ENCODE measurements at places on chromosomes 6 and 20.

GRCh38 chr20:51631011-51631950 is 88.8 kb upstream of the NFATC2 start:
- DNase-seq, result no peak

- DNase-seq, result peak; percentile 94
Measured at GRCh38 chr20:31675828-31676608, 38.3 kb downstream of the COX4I2 start.

DNA sequence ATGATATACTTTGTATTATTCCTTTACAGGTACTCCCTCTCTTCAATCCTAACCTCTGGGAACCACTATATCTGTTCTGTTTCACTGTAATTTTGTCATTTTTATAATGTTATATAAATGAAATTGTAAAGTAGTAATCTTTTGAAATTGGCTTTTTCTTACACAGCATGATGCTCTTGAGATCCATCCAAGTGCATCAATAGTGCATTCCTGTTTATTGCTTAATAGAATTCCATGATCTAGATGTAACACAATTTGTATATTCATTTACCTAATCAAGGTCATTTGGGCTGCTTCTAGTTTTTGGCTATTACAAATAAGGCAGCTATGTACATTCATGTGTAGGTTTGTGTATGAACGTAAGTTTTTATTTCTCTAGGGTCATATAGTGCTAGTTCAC is 174.6 kb downstream of the KHDC1L start:
- no peak for DNase-seq

DNA sequence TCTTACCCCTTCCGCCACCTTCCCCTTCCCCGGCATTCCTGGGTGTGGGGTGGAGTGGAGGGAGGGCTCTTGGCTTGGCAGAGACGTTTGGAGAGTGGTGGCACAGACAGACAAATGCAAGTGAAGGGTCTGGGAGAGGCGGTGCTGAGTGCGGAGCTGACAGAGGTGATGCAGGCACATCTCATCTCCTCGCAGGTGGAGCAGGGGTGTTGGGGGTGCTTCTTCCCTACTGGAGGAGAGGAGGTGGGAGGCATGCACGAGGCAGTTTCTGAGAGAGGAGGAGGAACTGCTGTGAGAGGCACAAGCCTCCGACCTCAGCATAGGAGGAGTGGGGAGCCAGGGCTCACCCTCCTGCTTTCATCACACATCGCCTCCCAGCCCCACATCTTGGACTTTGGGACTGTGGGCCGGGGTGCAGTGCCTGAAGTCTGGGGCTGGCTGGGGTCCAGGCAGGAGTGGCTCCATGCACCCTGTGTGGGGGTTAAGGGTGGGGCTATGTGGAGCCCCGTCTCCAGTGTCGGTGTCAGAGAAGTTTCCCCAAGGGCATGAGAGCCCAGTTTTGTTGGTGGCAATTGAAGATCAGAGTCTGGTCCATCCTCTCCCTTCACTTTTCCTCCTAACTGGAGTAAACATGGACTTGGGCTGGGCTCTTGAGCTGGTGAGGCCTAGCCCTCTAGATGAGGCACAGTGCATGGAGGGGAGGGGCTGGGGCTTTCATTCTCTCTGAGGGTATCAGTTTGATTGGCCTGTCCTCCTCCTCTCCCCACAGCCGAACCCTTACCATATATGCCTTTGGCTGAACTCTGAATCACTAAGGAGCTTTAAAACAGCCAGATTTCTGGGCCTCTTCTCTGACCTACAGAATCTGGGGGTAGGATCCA is 20.2 kb upstream of the SLC22A7 start:
- DNase-seq, result no peak

DNA sequence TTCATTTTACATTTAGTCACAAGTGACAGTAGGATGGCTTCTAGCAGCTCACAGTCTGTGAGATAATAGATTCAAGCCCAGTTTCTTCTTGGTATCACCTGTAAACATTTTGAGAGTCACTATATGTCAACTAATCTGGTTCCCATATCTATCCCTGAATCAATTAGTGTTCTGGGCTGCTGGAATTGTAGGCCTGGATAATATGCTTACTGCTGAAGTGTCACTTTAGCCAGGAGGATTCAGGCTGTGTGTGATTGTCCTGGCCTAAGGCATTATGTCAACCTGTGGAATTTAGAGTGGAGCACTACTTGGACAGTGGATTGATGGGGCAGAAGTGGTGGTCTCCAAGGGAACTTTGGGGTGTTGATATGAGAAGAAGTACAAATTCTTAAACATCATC is 1071.8 kb upstream of the CITED2 start:
- DNase-seq, result no peak

- DNase-seq, result no peak
Measured at GRCh38 chr20:57995381-57995977, 233.0 kb downstream of the ANKRD60 start.

DNA sequence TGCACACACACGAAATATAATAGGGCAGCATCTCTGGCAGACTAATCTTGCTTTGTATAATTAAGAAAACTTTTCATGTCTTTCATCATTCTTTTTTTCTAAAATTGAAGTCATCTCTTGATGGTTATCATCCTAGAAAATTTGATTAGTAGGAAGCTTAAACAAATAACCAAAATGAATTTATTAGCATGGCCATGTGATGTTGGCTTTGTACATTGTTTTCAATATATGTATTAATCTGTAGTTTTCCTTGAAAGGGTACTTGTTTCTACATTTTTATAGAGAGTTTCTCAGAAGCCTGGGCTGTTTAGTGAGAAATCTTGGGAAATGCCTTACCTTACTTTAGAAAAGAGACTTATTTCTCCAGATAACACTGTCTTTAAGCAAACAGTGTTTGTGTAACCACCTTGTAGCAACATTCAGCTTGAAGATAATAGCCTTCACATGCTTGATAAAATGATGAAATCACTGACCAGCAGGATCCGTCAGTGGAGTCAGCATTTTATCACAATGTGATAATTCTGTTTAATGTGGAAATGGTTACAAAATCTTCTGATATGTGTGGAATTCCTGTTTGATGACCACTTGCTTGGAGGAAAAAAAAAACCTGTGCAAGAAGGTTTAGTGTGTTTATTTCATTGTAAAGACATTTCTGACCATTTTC is 147.8 kb downstream of the MACROD2 start:
- DNase-seq, result no peak

DNA sequence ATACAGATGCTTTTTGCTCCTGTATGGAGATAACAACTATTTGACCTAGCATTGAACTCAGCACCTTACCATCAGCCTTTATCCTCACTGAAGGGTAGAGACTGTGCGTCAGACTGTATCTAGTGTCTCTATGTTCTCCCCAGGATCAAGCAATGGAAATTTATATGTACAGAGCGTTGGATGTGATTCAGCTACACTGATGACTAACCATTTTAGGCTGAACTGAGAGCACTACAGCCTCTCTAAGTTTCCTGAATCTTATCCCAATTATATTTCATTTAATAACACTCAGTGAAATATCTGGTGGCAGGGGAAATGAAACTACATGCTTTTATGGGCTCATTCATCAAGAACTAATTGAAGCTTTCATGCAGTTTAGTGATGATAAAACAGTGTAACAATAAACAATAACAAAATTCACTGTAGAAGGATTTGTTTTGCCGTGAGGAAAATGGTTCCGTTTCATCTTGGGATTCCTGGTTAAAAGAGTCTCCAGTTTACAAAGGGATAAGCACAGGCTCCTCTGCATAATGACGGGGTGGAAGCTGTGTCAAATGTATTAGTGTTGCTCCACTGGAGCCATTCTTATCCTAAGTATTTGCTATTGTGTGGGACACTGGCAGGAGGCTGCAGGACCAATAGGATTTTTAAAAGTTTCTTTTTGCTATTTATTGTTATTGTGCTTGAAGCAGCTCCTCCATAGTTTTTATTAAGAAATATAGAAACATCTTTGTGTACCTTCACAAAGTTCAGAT is 567.6 kb upstream of the MMS22L start:
- no peak for DNase-seq

DNA sequence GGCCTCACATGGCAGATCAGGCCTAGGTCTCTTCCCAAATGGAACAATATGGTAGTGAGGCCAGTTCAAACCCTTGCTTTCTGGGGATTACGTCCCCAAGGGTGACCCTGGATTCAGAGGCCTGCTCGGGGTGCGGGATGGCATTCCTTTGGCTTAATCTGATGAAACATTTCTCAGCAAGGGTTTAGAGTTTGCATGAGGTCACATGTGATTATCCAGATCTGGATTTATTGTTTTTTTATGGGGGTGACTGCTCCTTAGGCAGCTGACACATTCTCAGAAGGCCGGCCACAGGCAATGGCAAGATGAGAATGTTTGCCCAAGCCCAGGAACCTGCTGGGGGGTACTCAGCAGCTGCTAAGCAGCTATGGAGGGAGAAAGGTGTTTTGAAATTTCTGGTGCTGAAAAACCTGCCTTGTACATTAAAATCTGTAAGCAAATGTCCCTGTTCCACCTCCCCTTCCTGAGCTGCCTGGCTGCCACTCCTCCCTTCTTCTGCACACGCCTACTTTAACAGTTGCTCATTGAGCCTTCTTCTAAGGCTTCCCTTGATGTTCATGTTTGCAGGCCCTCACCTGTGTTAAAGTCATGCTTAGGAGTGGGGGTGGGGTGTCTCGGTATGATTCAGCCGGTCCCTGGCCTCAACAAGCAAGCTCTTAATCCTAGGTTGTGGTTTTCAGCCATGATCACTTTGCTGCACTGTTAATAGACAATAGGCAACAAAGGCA is 37.9 kb upstream of the FUCA2 start:
- no peak for DNase-seq

- DNase-seq, result no peak
Measured at GRCh38 chr6:133315811-133316210, 74.7 kb downstream of the EYA4 start.

- DNase-seq, result no peak
Measured at GRCh38 chr6:96304997-96305396, 216.6 kb upstream of the UFL1 start.

DNA sequence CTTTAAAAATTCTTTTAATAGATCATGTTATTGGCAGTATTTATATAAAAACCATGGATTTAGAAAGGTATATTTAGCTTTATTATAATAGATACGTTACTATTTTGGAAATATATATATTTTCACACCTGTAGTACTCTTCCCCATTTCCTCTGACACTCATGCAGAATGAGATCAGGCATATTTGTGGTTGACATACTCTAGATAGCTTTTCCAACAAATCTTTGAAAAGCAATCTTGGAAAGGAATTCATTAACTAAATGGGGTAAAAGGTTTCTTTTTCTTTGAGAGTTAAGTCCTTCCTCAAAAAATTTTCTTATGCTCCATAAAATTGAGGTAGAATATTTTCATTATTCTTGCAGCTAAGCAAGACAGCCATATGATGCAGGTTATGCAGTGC is 14.5 kb downstream of the ASF1A start:
- no peak for DNase-seq

DNA sequence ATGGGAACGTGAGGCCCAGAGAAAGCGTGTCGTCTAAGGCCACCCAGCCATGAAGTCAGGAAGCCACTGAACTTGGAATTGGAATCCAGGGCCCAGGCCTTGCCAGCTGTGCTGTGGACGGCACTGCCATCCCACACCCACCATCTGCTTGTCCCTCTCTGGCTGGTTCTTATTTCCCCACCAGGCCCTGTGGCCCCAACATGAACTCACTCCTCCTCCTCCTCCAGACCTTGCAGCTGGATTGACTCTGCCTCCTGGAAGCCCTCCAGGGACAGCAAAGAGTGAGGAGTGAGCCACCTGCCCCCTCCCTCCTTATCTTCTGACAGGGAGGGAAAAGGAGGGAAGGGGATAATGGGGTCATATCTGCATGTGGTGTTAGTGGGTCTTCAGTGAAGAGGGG is 16.0 kb upstream of the IP6K3 start:
- no peak for DNase-seq

Measured in T-helper 1 cell (primary cell).